ENCODE measurements at places on chromosomes 5 and 9. TPM values are rescaled to one million over a fixed set of nuclear protein-coding genes. Genes with fewer than 3 reads are reported as not detected.

GRCh38 chr9:132986640-132987620, 8.4 kb downstream of the GFI1B start:
- no peak overlapping the region for H3K4me3 ChIP-seq
- H3K27me3 ChIP-seq: peaks cover 16% of the 10 kb centered on the region
- H3K27ac ChIP-seq: no peak overlapping the region
- DNase-seq: no peak

DNA sequence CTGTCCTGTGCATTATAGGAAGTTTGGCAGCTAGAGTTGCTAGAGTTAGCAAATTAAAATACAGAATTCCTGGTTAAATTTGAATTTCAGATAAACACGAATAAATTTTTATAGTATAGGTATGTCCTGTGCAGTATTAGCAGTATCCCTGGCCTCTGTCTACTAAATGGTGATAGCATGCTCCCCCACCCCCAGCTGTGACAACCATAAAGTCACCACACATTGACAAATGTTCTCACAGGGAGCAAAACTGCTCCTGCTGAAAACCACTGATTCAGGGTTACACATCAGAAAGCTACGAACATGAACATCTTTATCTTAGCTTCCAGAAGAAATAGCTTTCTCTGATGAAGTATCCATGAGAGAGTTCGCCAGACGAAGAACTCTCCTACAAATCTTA, 91.8 kb upstream of the CCDC112 start:
- no peaks in the 10 kb centered on the region for H3K4me1 ChIP-seq
- no peaks in the 10 kb centered on the region for H3K36me3 ChIP-seq
- no peak overlapping the region for H3K4me3 ChIP-seq
- H3K27ac ChIP-seq: no peak overlapping the region

- H3K4me3 ChIP-seq: peak overlapping the region; percentile 78
- no peak overlapping the region for H3K27ac ChIP-seq
- DNase-seq: no peak
- peaks cover 3% of the 10 kb centered on the region for H3K4me1 ChIP-seq
- peaks cover 3% of the 10 kb centered on the region for H3K27me3 ChIP-seq
Observed at GRCh38 chr5:149732324-149733128, 2.4 kb downstream of the PPARGC1B start.

DNA sequence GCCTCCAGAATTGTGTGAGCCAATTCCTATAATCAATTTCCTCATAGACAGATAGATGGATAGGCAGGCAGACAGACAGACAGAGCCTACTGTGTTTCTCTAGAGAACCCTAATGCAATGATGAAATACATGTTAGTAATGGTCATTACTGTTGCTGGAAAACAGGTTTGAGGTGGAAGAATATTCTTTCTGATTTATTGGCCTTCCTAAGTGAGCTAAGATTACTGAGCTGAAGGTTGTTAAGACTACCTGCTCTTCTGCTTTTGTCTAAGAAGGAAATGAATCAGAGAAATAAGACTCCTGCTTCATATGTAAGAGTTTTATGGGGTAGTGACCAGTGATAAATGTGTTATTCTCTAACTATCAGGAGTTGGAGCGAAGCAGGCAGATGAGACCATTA, 219.9 kb downstream of the ELAVL2 start:
- H3K4me3 ChIP-seq: no peak overlapping the region
- H3K27me3 ChIP-seq: no peaks in the 10 kb centered on the region
- DNase-seq: no peak
- H3K4me1 ChIP-seq: no peaks in the 10 kb centered on the region

DNA sequence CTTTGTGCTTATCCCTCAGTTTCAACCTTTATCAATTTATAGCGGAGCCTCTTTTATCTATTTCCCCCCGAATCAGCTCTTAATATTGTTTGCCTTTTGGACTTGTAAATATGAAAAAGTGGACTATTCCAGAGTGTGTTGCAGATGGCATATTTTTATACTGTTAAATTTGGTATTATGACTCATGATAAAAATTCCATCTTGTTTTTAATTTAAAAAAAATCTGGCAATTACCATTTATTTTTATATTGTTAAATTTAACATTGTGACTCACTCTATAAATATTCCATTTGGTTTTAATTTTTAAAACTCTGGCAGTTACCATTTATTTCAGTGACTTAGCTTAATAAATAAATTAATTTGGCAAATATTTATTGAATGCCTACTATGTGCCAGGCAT, 37.5 kb downstream of the RBM27 start:
- H3K36me3 ChIP-seq: peaks cover 37% of the 10 kb centered on the region
- peaks cover 5% of the 10 kb centered on the region for H3K4me1 ChIP-seq

DNA sequence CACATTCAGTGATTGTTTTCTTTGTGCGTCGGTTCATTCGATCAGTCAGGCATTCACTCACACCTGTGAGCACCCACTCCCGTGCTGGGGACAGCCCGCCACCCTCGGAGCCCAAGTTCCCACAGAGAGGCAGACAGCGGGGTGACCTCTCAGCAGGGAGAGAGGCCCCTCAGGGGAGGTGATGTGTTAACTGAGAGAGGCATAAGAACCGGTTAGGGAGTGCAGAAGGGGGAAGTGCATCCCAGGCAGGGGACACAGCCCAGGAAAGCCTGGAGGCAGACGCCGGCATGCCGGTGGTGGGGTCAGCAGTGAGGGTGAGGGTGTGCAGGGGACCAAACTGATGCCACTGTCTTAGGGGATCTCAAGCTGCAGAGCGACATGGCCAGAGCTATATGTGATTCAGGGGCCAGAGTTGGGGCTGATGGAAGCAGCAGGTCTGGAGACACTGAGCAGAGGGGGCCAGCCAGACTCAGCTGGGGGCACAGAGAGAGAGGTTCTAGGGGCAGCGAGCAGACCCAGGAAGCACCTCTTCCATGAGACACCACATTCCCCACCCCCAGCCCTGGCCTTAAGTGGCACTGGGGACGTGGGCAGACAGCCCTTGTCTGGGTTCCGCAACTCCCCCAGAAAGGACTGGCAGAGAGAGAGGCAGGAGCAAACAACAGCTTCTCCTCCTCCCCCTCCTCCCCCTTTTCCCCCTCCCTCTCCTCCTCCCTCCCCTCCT, 35.9 kb downstream of the HK3 start:
- no peak overlapping the region for H3K4me3 ChIP-seq
- peaks cover 18% of the 10 kb centered on the region for H3K27me3 ChIP-seq
- H3K4me1 ChIP-seq: no peaks in the 10 kb centered on the region
- DNase-seq: no peak
- H3K27ac ChIP-seq: no peak overlapping the region

DNA sequence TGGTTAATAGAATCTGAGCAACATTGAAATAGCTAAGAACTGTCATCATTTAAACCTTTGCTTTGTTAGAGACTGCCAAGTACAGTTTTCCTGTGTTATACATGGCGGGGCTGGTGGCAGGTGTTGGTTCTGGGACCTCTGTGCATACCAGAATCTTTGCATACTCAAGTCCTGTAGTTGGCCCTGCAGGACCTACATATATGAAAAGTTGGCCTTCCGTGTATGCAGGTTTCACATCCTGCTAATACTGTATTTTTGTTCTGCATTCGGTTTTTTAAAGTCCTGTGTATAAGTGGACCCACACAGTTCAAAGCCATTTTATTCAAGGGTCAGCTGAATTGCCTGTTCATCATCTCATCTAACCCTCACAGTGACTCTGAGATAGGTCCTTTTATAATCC, 36.4 kb downstream of the LARP1 start:
- H3K27me3 ChIP-seq: no peaks in the 10 kb centered on the region
- peaks cover 50% of the 10 kb centered on the region for H3K36me3 ChIP-seq
- H3K4me3 ChIP-seq: no peak overlapping the region
- DNase-seq: no peak
- no peak overlapping the region for H3K27ac ChIP-seq

GRCh38 chr9:16405421-16405820, 465.0 kb downstream of the BNC2 start:
- peaks cover 4% of the 10 kb centered on the region for H3K27me3 ChIP-seq
- no peaks in the 10 kb centered on the region for H3K4me1 ChIP-seq
- no peak overlapping the region for H3K27ac ChIP-seq
- no peak overlapping the region for H3K4me3 ChIP-seq
- H3K36me3 ChIP-seq: no peaks in the 10 kb centered on the region
- DNase-seq: no peak

GRCh38 chr9:71249729-71250317, 128.4 kb upstream of the TRPM3 start:
- H3K4me3 ChIP-seq: no peak overlapping the region
- no peaks in the 10 kb centered on the region for H3K36me3 ChIP-seq
- H3K4me1 ChIP-seq: no peaks in the 10 kb centered on the region
- DNase-seq: peak; percentile 10

- H3K4me1 ChIP-seq: peaks cover 26% of the 10 kb centered on the region
- peaks cover 89% of the 10 kb centered on the region for H3K36me3 ChIP-seq
- H3K27ac ChIP-seq: no peak overlapping the region
- peak; percentile 42 for DNase-seq
- H3K4me3 ChIP-seq: no peak overlapping the region
Observed at GRCh38 chr9:114339130-114339908, 9.7 kb downstream of the ORM2 start.

GRCh38 chr5:15993919-15994318, 185.7 kb downstream of the MARCHF11 start:
- H3K27me3 ChIP-seq: no peaks in the 10 kb centered on the region
- H3K36me3 ChIP-seq: no peaks in the 10 kb centered on the region
- DNase-seq: no peak
- H3K4me1 ChIP-seq: no peaks in the 10 kb centered on the region
- no peak overlapping the region for H3K4me3 ChIP-seq

DNA sequence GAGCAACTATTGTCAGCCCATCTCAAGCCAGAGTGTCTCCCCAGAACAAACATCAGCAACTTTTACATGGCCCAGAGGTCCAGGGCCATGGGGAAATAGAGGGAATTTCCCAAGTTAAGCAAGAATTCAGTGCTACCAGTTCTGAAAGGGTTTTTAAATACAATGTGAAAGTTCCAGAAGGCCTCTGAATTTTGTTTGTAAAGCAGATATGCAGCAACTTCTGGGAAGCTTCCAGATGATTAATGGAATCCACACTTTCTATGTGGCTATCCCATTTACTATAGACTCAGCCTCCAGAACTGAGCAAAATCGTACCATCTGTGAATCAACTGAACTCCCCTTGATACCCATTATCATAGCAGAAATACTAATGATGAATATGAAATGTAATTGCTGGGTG, 93.8 kb downstream of the FEM1C start:
- no peaks in the 10 kb centered on the region for H3K27me3 ChIP-seq
- H3K36me3 ChIP-seq: no peaks in the 10 kb centered on the region
- no peaks in the 10 kb centered on the region for H3K4me1 ChIP-seq
- DNase-seq: no peak
- H3K27ac ChIP-seq: no peak overlapping the region

DNA sequence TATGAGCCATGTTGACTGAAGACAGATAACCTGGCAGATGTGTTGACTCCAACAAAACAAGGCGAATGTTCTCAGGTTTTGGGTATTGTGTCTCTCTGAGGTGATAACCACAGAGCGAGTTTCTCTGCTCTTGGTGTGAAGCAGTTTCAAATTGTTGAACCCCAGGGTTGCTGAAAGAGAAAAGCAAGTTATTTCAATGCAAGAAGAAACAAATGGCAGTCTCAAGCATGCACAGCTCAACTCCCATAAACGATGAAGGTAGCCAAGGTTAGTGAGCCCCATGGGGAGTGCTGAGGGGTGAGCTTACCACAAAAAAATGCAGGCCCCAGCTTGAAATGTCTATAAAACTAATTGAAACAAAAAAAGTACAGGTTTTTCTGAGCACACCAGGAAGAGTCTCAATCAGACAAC, 220.8 kb upstream of the DAPK1 start:
- H3K4me3 ChIP-seq: peak overlapping the region; percentile 5
- H3K4me1 ChIP-seq: peaks cover 34% of the 10 kb centered on the region
- peaks cover 14% of the 10 kb centered on the region for H3K27me3 ChIP-seq
- H3K36me3 ChIP-seq: no peaks in the 10 kb centered on the region

DNA sequence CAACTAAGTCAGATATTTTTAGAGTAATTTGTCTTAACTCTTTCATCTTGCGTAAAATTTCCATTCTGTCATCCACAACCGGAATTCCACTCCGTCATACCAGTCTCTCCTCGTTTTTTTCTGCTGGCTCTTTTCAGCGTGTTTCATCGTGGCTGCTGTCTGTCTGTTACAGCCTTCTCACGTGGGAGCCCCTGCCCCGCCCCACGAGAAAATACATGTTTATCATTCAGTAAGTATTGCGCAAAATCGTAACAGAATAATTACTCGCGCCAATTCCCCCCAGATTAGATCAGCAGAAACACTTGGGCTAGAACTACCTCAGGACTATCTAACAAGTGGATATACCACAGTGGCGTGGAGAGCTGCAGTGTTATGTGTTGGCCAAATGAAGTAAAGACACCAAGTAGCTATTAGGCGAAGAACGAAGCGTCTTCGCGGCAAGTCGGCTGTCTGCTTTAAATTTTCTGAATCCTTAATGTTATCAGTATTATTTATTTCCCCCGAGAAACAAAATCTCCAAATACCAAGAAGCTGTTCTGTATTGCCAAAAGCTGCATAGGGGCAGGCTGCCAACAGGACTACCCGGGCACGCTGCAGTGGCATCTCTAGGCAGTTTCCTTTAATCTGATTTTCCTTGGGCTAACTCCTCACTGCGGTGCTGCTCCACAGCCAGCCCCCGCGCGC, 566 bp upstream of the FOCAD start:
- H3K36me3 ChIP-seq: peaks cover 1% of the 10 kb centered on the region
- H3K27me3 ChIP-seq: no peaks in the 10 kb centered on the region
- H3K4me3 ChIP-seq: peak overlapping the region; percentile 84
- DNase-seq: peak; percentile 45
- H3K27ac ChIP-seq: peak overlapping the region; percentile 65

- DNase-seq: no peak
- peaks cover 2% of the 10 kb centered on the region for H3K27me3 ChIP-seq
- no peaks in the 10 kb centered on the region for H3K4me1 ChIP-seq
- no peak overlapping the region for H3K27ac ChIP-seq
Observed at GRCh38 chr5:32745317-32745716, 34.2 kb downstream of the NPR3 start.

DNA sequence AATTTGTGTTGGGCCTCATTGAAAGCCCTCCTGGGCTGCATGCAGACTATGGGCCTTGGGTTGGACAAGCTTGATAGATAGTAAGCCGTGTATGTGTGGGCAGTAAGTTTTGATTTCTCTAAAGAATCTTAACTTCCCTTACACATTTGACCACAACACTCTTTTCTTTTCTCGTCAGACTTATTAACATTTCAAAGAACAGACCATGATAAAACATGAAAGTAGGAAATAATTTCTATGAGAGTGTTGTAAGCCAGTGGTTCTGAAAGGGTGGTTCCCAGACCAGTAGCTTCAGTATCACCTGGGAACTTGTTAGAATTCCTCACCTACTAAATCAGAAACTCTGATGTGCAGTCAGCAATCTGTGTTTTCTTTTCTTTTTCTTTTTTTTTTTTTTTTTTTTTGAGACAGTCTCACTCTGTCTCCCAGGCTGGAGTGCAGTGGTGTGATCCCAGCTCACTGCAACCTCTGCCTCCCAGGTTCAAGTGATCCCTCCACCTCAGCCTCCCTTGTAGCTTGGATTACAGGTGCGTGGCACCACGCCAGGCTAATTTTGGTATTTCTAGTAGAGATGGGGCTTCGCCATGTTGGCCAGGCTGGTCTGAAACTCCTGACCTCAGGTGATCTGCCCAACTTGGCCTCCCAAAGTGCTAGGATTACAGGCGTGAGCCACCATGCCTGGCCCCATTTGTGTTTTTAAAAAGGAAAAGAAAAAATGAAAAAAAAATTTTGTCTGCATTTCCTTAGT, 20.0 kb upstream of the GCNT1 start:
- no peak overlapping the region for H3K27ac ChIP-seq
- peaks cover 25% of the 10 kb centered on the region for H3K4me1 ChIP-seq
- no peaks in the 10 kb centered on the region for H3K36me3 ChIP-seq
- no peak for DNase-seq

GPX8 gene
- total RNA-seq: not detected

PCDHGB7 gene
- 0.07 TPM for total RNA-seq

BNC2 gene
- total RNA-seq: not detected

ZDHHC11B gene
- total RNA-seq: 0.35 TPM

SHISAL2B gene
- not detected for total RNA-seq

PCDHGA8 gene
- not detected for total RNA-seq

Measured in activated CD4-positive, alpha-beta T cell treated with anti-CD3 and anti-CD28 coated beads, Interleukin-2, amount 10 ng/mL, durations not matched to agents 7 days and 5 days (primary cell).